ENCODE measurements at places on chromosomes 5 and 9.
A peak's percentile ranks its signal among the peaks of the same experiment; 100 is the strongest.

DNA sequence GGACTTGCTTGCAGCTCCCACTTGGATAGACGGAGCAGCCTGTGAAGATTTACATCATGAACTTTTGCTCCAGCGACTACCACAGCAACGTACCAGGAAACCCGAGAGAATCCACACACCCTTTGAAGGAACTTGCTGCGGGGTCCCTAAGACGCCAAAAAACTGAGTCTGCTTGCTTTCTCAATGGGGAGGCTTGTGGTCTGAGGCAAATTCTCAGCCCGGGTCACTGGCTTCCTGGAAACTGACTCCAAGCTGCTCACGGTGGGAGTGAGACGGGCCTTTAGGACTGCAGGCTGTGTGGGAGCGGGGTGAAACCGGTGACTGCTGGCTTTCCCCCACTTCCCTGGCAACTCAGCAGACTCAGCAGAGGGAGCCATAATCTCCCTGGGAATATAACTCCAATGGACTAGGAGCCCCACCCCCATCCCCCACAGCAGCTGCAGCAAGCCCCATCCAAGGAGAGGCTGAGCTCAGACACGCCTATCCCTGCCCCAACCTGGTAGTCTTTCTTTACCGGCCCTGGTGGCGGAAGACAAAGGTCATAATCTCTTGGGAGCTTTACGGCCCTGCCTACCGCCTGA, 466.0 kb downstream of the CAAP1 start:
- no peak overlapping the region for H3K27ac ChIP-seq
- no peak overlapping the region for H3K4me3 ChIP-seq
- DNase-seq: no peak
- H3K36me3 ChIP-seq: no peaks in the 10 kb centered on the region

- no peak for DNase-seq
- H3K27ac ChIP-seq: no peak overlapping the region
- H3K4me1 ChIP-seq: no peaks in the 10 kb centered on the region
- no peak overlapping the region for H3K4me3 ChIP-seq
- no peaks in the 10 kb centered on the region for H3K27me3 ChIP-seq
- no peaks in the 10 kb centered on the region for H3K36me3 ChIP-seq
These were observed 12.9 kb downstream of the PLPP7 start for GRCh38 chr9:131302244-131303075.

GRCh38 chr9:84371737-84372136, 31.2 kb upstream of the SLC28A3 start:
- H3K36me3 ChIP-seq: no peaks in the 10 kb centered on the region
- no peaks in the 10 kb centered on the region for H3K4me1 ChIP-seq
- H3K4me3 ChIP-seq: no peak overlapping the region
- DNase-seq: peak; percentile 66
- no peak overlapping the region for H3K27ac ChIP-seq

DNA sequence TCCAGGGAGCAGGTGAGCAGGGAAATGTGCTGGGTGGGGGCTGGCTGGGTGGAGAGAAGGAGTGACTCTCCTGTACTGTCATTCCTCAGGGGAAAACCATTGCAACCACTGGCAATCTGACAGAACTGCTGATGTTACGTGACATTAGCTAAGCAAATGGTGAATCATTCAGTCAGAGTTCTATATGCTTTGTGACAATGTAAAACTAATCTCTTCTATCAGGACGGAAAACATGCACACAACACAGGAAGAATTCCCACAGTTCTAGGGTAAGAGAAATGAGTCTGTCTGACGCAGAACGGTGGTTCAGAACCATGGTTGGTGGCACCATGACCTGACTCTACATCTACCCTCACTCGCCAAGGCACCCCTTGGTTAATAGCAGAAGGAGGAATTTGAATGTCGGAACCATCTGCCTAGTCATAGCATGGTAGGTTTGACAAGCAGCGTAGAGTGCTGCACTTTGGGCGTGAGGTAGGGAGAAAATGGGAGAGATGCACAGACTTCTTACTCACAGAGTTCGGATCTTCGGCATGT, 243.6 kb upstream of the PANK3 start:
- H3K27ac ChIP-seq: no peak overlapping the region
- no peaks in the 10 kb centered on the region for H3K27me3 ChIP-seq
- no peaks in the 10 kb centered on the region for H3K4me1 ChIP-seq
- H3K36me3 ChIP-seq: no peaks in the 10 kb centered on the region
- no peak overlapping the region for H3K4me3 ChIP-seq
- no peak for DNase-seq

DNA sequence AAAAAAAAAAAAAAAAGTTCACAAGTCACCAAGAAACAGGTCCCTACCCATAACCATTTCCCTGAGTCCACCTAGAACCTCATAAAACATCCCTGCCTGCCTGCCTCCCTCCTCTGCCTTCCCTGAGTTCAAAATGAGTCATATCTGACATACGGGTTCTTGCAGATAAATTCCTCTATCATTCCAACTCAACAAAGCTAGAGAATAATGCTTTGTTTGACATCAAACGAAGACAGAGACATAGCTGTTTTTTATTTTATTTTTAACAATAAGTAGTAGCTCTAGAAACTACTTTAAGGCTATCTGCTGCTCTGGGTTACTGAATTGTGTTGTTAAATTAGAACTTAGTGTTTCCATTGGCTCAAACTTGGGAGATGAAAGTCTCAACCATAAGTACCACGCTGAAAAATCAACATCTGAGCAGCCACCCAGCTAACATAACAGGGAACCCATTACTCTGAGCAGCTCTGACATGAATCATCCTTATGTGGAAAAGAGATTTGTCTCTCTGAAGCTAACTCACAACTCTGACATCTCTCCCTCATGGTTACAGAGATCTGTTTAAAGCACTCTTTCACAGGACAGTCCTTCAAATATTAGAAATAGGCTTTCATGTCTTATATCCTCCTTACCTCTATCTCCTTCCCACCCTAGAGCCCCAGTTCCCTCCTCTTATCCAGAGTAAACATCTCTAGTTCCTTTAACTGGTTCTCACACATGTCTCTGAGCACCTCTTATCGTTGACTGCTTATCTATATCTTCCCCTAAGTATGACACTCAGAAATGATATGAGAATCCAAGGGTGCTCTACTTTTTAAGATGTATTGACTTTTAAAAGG, 12.1 kb downstream of the TMEM245 start:
- DNase-seq: no peak
- H3K36me3 ChIP-seq: no peaks in the 10 kb centered on the region
- H3K4me1 ChIP-seq: no peaks in the 10 kb centered on the region
- no peak overlapping the region for H3K4me3 ChIP-seq

- no peaks in the 10 kb centered on the region for H3K4me1 ChIP-seq
- H3K27ac ChIP-seq: no peak overlapping the region
- H3K27me3 ChIP-seq: no peaks in the 10 kb centered on the region
- H3K4me3 ChIP-seq: no peak overlapping the region
- DNase-seq: no peak
- no peaks in the 10 kb centered on the region for H3K36me3 ChIP-seq
These were observed 400.0 kb downstream of the KIAA0825 start for GRCh38 chr5:94218374-94218773.
